ENCODE measurements at places on chromosomes 12 and 14.

- no peak for DNase-seq
Measured at GRCh38 chr12:63420206-63420644, 248.1 kb downstream of the DPY19L2 start.

- no peak for DNase-seq
Measured at GRCh38 chr12:5262450-5262849, 169.5 kb upstream of the NTF3 start.

- no peak for DNase-seq
Measured at GRCh38 chr14:51818748-51819380, 41.5 kb upstream of the GNG2 start.

DNA sequence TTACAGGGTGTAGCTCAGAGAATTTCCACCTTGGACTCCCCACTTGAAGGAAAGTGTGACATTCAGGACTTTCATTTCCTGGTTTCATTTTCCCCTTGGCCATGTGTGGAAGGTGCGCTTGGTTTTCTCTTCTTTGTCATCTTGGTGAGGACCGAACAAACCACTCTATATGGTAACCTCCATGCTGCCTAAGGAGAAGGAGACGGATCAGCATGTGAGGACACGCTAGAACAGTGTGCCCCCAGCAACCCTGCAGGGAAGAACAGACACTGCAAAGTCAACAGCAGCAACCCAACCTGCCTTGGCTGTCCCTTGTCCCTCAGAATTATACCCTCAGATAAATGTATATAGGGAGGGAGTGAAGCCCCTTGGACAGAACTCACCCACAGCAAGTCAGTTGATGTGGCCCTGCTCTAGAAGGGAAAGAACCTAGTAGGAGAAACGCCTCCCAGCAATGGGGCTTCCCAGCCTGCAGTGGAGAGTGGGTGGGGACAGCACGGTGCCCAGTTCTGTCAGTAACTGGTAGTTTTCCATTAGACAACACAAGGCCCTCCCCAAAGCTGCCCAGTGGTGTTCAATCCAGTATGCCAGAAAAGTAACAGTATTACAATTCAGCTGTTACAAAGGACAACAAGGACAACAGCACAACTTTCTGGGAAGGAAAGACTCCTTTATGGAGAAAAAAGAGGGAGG lies 18.9 kb upstream of the COCH start:
- no peak for DNase-seq

GRCh38 chr14:73945159-73945670 lies 4.7 kb downstream of the FAM161B start:
- DNase-seq = no peak

DNA sequence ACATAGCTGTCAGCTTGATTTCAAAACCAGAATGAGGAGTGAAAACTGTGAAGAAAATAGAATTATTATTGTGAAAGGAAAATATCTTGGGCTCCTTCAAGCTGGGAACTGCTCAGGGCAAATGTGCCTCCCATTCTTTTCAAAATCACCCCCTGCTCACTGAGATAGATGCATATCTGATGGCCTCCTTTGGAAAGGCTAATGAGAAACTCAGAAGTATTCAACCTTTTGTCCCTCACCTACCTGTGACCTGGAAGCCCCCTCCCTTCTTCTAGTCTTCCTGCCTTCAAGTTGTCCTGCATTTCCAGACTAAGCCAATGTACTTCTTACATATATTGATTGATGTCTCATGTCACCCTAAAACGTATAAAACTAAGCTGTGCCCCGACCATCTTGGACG lies 81.1 kb upstream of the C14orf132 start:
- DNase-seq = no peak

DNA sequence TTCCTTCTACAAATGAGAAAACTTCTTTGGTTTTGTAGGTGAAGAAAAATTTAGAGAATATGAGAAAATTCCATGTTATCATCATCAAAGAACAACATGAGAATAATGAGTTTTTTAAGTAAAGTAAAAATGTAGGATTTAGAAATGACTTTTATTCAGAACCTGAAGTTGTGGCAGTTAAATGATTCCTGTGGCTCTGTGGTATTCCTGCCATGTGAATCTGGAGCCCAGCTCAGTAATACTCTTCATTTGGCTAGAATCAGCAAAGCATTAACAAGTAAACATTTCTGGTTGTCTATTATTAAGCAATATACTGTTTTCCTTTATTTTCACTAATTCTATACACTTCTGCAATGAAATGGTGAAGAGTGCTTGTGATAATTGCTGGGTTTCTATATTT lies 95.6 kb upstream of the E2F7 start:
- DNase-seq = no peak

- no peak for DNase-seq
Measured at GRCh38 chr14:25431211-25432076, 381.5 kb upstream of the STXBP6 start.

- DNase-seq = no peak
Measured at GRCh38 chr12:104909761-104910160, 48.3 kb downstream of the SLC41A2 start.

- no peak for DNase-seq
Measured at GRCh38 chr14:38256533-38256840, 594 bp upstream of the CLEC14A start.

DNA sequence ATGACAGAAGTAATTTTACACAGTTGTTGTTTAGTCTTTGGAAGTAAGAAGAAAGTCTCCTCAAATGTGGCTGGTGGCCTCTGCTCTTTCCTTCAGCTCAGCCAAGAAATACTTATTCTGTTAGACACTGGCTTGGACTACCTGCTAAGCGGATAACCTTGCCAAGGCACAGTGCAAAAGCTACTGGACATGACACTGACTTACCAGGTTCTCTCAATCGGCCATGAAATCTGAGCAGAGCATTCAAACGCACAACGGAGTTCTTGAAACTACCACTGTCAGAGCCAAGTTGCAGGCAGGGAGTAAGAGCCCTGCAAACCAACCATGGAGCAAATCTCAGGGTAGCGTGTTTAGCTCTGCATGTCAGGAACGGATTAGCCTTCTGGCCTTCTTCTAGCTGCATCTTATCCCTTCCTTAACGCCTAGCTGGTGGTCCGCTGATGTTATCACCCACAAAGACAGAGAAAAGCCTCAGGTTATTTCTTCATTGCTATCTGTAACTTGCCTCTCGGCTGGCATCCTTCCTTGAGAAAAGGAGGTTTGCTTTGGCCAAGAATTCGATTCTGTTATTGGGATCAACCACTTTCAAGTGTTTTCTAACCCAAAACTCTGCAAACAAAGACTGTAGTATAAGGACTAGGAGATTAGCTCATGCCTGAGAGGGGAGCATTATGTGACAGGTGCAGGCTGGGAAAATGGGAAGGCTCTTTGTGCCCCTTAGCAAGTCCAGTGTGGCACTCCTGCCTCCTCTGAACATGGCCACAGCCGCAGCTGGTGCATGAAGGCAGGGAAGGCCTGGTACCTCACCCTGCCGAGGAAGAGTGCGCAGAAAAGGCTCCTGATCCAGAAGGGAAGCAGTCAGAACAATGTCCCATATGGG lies 223.4 kb downstream of the GLT1D1 start:
- DNase-seq = no peak

GRCh38 chr12:20822415-20822814 lies 11.9 kb downstream of the SLCO1B3 start:
- DNase-seq = no peak

DNA sequence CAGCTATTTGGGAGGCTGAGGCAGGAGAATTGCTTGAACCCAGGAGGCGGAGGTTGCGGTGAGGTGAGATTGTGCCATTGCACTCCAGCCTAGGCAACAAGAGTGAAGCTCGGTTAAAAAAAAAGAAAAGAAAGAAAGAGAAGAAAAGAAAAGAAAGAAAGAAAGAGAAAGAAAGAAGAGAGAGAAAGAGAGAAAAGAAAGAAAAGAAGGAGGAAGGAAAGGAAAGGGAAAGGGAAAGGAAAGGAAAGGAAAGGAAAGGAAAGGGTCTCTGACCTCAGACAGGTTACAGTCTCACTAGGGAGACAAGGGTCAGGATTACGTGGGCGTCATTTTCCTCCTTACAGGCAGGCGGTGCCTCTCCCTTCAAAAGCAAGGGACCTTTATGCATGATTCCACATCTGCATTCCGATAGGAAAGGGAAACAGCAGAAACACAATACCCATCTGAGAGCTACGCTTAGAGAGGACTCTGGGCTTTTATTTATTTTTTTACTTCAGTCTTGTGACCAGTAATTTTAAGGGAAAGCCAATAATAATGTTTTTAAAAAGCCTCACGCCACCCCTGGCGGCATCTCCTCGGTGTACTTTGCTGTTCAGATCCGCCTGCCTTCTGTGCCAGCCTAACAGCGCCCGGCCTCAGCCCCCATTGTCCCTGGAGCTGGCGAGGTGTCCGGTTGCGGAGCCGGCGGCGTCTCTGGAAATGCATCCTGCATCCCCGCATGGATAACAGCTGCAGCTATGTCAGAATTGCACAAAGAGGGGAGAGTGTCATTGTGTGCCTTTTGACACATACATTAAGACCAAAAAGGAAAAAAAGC lies 945 bp upstream of the HIP1R start:
- no peak for DNase-seq

DNA sequence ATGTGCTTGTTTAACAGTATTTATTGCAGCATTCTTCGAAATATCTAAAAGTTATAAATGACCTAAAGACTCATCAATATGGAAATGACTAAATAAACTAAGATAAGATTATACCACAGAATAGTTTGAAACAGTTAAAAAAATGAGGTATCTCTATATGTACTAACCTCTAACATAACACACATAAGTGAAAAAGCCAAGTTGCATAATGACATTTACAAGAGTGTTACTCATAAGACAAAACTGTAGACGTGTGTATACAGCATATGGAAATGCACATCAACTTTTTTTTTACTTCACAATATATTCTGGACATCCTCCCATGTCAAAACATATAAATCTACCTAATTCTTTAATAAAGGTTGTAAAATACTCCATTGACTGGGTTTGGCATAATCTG lies 22.8 kb downstream of the CPM start:
- no peak for DNase-seq

DNA sequence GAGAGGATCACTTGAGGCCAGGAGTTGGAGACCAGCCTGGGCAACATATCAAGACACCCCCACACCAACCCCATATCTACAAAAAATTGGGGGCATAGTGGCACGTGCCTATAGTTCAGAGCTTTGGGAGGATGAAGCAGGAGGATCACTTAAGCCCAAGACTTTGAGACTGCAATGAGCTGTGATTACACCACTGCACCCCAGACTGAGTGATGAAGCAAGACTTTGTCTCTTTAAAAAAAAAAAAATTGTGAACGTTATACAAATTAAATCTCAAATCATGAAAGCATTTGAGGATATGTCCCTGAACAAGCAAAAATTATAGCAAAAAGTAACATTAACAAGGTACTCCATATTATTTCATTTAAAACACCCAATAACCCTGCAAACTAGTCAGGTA lies 2.9 kb downstream of the LRP6 start:
- no peak for DNase-seq

DNA sequence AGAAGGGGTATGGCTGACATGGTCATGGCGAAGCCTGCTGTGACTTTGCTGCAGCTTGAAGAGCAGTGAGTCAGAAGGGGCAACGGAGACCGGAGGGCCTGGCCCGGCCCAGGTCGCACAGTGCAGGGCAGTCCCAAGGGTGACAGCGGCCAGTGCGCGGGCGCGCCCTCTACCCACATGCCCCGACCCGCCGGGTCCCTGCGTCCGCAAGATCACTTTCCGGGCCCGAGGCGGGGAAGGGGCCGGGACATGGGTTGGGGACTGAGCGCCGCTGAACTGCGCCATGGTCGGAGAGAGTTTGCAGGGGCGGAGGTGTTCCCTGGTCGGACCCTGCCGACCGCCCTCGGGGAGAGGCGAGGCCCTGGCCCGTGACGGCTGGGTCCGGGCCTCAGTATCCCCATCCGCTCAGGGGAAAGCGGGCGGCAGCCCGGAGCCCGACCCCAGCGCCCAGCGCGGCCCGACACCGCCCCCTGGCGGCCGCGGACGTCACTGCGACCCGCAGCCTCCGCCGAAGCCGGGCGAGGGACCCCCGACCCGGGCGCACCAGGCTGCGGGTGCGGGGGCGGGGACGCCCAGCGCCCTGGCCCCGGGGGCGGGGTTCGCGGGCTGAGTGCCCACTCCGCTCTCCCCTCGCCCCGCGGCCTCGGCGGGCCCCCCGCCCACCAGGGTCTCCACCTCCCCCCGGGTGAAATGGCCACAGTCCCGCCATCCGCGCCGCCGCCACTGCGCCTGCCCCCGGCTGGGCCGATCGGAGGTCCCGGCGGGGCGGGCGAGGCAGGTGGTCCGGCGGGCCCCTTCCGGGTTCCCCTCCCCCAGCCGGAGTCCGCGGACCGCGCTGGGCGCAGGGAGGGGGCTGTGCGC lies 7.2 kb upstream of the ANKRD9 start:
- DNase-seq = peak; percentile 85

GRCh38 chr12:17802657-17803641 lies 287.0 kb downstream of the RERGL start:
- DNase-seq = no peak

GRCh38 chr12:54356951-54357356 lies 7.3 kb downstream of the GPR84 start:
- no peak for DNase-seq

- no peak for DNase-seq
Measured at GRCh38 chr14:95915330-95915729, 38.7 kb downstream of the TUNAR start.

- no peak for DNase-seq
Measured at GRCh38 chr12:113837084-113837483, 129.0 kb downstream of the RBM19 start.

- no peak for DNase-seq
Measured at GRCh38 chr12:94089891-94090290, 58.5 kb upstream of the PLXNC1 start.

GRCh38 chr14:71952381-71953363 lies 20.4 kb downstream of the RGS6 start:
- DNase-seq = no peak

DNA sequence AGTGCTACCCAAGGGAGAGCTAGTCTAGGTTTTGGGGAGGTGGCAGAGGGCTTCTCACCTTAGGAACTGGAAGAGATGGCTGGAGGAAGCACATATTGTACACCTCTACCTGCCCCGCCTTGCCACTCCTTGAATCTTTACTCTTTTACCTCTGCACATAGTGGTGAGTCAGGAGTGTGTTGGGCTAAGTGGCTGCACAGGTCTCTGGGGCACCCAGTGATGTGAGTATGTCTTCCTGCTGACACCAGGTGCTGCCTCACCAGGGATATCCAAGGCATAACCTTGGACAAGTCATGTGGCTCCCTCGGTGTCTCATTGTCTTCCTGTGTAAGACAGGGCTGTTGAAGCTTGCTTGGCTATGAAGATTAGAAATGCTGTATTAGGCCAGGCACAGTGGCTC lies 19.8 kb upstream of the CABP1 start:
- DNase-seq = no peak

DNA sequence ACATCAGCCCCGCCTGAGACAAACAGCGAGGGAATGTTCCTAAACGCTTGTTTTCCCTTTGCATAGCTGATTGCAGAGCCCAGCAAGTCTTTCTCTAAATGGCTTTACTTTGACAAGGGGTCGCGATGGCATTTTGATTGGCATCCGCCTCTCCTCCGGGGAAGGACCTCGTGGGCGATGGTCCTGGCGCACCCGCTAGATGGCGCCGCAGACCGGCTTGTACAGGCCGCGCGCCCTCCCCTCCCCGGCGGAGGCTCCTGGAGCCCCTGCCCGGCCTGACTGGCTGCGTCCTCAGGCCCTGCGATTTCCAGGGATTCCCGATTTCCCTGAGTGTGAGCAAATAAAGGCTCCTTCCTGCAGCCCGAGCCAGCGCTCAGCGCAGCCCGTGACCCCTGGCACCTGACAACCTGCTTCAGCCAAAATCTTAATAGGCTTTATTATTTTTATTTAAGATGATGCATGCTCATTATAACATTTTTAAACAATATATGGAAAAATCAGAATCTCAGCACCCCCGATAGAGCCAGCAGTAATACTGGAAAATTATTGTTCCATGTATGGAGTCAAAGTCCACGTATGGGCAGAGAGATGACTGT lies 468.3 kb downstream of the AACS start:
- DNase-seq = peak; percentile 74

GRCh38 chr12:14874882-14875281 lies 10.8 kb downstream of the MGP start:
- DNase-seq = no peak

All from Right ventricle myocardium inferior (tissue), 1 donor.